ENCODE measurements at places on chromosomes 3 and 15.

DNA sequence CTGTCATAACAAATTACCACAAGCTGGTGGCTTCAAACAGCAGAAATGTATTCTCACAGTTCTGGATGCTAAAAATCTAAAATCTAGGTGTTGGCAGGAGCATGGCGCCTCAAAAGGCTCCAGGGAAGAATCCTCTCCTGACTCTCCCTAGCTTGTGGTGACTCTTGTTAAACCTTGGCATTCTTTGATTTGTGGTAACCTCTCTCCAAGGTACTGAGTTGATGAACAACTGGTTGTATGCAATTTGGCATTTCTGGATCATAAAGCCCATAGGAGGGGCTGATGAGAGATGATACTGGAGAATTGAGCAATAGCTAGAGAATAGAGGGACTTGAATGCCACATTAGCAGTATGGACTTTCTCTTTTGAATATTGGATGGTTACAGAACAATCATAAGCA is 821.8 kb downstream of the TBL1XR1 start:
- DNase-seq: no peak

GRCh38 chr15:71124937-71125790 is 9.9 kb downstream of the THSD4 start:
- no peak for DNase-seq

- DNase-seq: no peak
Measured at GRCh38 chr3:105473521-105474223, 107.0 kb downstream of the ALCAM start.

GRCh38 chr15:52336529-52336928 is 40.9 kb upstream of the MYO5C start:
- no peak for DNase-seq

- no peak for DNase-seq
Measured at GRCh38 chr3:120568598-120568997, 27.5 kb upstream of the NDUFB4 start.

DNA sequence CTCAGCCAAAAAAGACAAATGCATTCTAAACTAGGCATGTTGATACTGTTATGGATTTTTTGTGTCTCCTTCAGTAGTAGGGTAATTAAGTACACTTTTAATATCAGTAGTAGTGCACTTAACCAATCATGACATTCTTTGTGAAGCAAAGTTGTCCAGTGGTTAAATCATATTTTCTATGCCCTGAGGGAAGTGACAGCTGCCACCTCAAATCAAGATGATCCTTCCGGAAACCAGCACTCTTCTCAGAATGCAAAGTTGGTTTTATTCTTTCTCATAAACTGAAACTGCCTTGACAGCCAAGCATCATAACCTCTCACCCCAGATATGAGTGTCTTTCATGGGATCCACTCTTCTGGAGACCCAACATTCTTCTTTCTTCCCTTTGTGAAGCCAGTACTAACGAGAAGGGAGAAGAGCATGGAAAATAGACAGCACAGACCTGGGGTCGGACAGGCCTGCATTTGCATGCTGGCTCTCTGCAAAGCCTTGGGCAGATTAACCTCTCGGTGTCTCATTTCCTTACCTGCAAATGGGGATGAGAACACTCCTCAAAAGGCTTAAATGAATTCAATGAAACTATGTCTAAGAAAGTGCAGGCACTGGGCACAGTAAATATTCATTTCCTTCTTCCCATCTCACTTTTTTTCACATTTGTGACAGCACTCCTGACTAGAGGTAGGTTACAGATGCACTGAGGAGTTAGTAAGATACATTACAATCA is 13.2 kb downstream of the AAGAB start:
- no peak for DNase-seq

GRCh38 chr15:99305761-99306505 is 54.7 kb downstream of the LRRC28 start:
- no peak for DNase-seq

- no peak for DNase-seq
Measured at GRCh38 chr3:61966200-61966599, 404.8 kb downstream of the PTPRG start.

- no peak for DNase-seq
Measured at GRCh38 chr3:52288674-52289073, 1.0 kb downstream of the GLYCTK start.

- no peak for DNase-seq
Measured at GRCh38 chr3:64109438-64109837, 86.1 kb upstream of the PSMD6 start.

DNA sequence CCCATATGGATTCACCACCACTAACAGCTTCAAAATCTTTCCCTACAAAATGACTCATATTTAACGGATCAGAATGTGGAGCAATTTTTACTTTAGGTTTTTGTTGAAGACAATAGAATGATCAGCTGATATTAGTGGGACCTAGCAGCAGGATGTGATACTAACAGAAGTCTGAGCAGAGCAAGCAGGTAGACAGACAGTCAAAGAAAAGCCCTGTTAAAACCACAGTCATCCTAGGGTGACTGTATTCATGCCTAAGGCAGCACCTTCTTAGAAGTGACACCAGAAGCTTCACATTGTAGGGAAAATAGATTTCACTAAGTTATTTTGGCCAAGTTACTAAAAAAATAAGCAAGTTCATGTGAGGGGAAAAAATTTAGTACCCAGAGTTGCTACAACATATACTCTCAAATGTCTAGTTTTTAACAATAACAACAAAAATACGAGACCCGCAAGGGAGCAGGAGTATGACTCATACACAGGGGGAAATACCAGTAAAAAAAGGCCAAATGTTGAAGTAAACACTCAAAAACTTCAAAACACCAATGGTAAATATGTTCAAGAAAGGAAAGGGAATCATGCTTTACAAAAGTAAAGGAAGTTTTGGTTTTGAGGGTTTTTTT is 590.9 kb downstream of the EPHA3 start:
- no peak for DNase-seq

DNA sequence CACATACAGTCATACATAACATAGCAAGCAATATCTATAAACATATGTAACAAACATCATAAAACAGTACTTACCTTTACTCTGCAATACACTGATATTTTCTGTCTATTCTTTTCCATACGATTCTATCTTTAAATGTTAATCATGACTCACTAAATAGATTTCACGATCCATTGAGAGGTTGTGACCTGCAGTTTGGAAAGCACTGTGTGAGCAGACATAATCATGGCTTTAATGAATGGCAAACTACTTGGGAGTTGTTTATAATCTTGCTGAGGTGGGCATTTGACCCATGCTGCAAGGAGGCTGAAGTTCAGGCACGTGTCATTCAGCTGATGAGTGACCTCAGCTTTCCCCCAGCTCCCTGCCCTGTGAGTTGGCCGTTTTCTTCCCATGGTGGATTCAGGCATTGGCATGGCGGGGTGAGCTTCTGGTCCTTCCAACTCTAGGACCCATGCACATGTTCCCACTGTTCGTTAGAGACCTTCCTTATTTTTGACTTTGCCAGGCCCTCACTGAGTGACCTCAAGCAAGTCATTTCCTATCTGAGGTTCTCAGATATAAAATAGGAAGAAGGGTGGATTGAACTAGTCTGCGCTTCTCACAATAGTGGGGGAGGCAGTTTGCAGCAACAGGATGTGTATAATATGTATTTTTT is 41.7 kb downstream of the PAQR5 start:
- no peak for DNase-seq

- DNase-seq: no peak
Measured at GRCh38 chr3:119639494-119640350, 20.7 kb downstream of the POPDC2 start.

DNA sequence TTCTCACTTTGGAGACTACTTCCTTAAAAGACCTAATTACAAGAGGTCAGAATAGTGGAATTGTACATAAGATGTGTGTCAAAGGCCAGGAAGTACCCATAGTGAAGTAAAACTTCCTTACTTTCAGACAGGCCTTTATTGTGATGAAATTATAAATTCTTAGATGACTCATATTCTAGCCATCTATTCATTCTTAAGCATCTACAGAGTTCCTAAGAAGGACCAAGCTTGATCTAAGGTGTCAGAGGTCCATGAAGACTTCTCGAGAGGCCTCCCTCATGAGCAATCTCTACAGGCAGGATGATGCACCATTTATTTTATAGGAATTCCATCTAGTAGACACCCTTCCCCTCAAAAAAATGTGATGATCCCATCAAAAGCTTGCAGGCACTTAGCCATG is 493.3 kb downstream of the MAGI1 start:
- no peak for DNase-seq

DNA sequence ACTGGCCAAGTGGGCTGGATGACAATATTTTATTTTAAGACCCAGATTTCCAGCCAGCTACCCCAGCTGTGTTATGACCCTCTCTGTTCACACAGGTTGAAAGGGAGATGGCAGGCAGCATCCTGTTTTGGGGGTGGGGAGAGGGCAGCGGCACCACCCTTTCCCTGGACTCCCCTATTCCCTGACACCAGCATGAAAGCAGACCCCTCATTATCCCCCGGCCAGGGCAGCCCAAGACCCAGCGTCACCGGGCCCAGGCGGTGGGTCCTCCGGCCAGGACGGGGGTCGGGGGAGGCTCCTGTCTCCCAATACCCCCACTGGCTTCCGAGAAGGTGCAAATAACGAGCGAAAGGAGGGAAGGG is 127.6 kb upstream of the MEF2A start:
- DNase-seq: no peak

GRCh38 chr3:157414861-157415260 is 21.8 kb upstream of the PTX3 start:
- no peak for DNase-seq

DNA sequence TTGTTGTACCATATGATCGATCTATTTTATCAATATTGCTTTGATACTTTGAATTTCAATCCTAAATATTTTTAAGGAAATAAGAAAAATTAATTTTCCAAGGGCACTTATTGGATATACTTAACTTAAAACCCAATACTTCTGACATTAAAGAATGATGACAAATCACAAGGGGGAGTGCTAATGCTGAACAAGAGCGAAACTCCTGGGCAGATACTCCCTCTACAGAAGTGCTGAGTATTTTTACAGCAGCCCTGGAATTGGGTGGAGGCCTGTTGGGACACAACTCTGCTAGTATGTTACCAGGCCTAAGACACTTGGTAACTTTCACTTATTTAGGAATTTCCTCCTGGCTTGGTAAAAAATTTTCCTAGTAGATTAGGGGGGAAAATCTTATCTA is 46.2 kb downstream of the DENND6A start:
- no peak for DNase-seq

GRCh38 chr3:98331329-98331728 is 22.3 kb upstream of the OR5K4 start:
- no peak for DNase-seq

- DNase-seq: no peak
Measured at GRCh38 chr3:171123915-171124314, 97.4 kb upstream of the SLC2A2 start.

DNA sequence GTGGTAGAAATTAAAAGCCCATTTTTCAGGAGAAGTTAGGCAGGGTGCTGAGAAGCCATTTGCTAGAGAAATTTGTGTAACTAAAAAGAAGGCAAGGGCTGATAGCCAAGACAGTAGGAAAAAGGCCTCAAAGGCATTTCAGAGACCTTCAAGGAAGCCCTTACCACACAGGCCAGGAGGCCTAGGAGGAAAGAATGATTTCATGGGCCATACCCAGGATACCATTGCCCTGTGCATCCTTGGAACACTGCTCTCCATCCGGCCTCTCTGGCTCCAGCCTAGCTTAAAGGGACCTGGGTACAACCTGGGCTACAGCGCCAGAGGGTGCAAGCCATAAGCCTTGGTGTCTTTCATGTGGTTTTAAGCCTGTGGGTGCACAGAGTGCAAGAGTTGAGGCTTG is 193.6 kb upstream of the GRM7 start:
- no peak for DNase-seq

DNA sequence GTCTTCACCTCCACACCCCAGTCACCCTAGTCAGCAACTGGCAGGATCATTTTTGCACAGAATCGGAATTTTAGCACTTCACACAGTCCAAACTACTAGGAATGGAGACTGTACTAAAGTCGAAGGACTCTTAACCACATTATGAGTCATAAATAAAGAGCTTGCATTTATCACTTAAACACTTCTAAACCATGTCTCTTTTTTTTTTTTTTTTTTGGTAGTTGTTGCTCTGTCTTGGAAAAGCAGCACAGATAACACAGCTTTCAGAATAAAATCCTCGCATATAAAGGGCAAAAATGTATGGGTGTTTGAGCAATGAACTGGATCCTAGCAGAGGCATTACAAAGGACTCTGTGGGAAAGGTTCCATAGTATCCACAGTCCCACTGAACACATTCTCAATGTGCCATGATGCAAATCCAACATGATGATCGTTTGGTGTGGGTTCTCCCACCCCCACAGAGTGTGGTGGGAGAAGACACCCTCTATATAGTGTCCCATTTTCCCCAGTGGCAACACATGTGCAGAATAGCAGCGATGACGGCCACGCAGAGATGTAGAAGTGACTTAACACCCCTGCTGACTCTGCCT is 47.1 kb downstream of the FOXP1 start:
- no peak for DNase-seq

DNA sequence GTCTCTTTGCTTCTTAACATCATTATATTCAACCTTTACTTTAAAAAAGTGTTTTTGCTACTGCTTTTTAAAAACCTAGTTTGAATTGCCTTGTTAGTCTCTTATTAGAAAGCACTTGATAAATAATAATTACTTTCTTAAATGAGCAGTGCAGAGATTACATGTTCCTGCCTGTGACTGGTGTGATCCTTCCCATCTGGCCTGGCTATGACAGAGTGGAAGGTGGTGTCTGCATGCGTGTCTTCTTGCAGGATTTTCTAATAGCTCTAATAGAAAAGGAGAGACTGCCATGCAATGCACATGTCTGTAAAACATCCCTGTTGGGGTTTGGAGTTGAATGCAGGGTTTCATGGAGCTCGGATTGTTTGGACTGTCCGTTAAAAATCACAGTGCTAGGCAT is 425.8 kb upstream of the TPM1 start:
- no peak for DNase-seq

DNA sequence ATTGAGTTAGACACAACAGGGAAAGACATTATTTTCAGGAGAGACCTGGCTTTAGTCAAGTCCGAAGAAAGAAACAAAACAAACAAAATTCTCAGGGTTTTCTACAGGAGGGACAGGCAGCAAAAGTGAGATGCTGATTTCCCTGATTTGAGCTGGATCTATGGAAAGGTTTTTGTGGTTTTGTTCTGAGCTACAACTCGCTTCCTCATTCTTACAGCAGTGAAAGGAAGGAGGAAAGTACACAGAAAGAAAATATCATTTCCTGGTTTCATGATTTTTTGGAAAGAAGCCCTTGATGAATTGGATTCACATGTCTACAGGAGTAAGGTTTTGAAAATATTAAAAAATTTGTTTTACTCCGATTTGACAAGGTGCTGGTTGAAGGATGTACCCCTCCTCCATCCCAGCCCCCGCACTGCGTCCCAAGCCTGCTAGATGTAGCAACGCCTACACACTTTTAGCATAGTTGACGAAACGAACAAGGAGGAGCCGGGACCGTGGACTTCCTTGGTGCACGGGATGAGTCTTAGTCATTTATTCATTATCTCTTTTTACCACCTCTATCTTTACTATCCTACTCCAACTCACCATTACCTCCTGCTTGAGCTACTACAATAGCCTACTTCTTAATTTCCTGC is 10.8 kb downstream of the PRICKLE2 start:
- no peak for DNase-seq

DNA sequence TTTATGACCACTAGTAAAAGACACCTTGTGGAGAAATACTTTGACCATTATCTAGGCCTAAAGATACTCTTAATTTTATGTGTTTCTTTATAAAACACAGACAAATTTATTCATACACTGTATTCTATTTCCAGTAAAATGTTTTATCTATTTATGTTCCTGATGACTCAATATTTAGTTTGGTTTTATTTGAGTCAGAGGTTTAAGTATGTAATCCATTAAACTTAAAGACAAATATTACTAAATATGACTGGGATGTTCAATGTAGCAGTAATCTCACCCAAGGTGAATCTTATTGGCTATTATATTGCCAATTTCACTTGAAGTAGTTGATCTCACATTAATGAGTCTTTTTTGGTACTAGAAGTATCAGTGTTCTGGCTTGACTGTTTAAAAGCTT is 799.7 kb downstream of the CADM2 start:
- no peak for DNase-seq
